Cardiac fibroblast (primary cell): ENCODE measurements at places on chromosomes 3 and 15.
A peak's percentile ranks its signal among the peaks of the same experiment; 100 is the strongest.

DNA sequence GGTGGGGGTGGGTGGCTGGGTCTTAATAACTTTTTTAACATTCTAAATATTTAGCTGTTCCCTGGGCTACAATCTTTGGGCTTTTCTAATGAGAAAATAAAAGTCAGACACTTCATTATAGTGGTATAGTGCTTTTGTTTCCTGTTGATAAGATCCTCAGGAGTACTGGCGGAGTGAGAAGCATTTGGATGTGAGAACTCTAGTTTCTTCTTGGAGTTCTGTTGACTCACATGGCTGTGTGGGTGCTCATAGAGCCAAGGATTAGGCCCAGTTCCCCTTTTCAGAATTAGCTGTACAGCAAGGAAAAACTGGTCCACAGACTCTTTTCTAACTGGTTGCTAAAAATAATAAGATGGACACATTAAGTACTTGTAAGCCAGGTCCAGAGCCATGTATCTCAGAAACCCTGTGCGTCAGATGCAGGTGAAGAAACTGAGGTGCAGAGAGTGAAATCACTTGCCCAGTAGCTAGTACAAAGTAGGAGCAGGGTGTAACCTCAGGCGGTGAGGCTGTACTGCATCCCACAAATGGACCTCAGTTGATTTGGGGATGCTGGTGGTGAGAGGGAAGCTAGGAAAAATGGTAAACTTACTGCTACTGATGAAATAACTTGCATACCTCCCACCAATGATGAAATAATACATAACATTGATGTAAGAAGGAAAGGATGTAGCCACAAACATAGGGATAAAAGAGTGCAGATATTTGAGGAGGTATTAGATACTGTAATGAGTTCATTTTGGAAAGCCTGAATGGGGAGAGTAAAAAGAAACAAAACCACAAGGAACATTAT is 2.3 kb downstream of the ITPR1 start:
- DNase-seq = peak; percentile 46

GRCh38 chr3:170367797-170368196 is 10.3 kb downstream of the SKIL start:
- no peak for DNase-seq

- DNase-seq = no peak
Measured at GRCh38 chr3:186124592-186124991, 15.7 kb upstream of the ETV5 start.

DNA sequence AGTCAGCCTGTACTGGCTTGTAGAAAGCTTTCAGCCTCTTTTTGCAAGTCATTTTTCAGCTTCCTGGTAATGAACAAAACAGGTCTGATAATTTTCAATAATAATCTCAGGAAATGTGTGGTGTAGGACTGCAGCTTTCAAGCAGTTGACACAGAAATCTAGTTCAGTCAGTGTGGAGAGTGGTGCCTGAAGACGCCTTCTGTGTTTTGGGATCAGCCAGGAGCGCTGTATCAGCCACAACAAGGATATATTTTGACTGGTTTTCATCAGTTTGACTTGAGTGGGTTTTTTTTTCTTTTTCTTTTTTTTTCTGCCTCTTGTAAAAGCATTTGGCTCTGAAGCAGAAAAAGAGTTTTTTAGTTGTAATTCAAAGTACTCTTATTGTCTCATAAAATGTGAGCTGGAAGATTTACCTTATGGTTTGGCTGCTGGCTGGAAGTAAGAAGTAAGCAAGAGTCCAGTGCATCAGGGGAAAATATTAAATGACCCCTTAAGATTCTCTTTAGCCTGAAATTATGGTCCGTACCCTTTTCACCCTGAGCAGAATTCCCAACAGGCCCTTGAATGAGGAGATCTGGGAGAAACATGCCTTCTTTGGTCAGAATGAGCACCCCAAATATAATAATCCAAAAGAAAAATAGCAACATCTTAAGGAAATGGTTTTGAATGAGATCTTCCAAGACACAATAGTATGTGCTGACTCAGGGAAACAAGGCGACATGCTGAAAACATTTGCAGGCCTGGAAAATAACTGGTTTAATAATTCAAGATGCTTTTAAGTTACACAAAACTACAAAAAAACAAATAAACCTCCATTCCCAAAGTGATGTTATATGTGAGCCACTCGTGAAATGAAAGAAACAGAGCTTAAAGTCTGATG is 332.7 kb upstream of the ADAMTS9 start:
- DNase-seq = no peak

DNA sequence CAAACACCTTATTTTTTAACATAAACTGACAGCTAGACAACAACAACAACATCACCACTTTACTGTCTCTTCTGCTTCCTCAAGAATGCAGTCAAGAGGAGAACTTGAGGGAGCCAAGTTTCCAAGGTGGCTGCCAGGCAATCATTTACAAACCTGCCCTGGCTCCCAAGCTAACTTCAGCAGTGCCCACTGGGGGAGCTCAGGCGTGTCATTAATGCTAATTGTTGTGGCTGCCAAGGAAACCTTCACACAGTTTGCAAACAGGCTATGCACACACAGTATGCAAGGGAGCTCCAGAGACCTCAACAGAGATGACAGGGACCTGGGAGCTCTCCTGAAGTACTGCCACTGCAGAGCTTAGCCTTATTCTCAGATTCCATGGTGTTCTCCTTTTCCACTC is 2.1 kb downstream of the DZIP1L start:
- DNase-seq = no peak

DNA sequence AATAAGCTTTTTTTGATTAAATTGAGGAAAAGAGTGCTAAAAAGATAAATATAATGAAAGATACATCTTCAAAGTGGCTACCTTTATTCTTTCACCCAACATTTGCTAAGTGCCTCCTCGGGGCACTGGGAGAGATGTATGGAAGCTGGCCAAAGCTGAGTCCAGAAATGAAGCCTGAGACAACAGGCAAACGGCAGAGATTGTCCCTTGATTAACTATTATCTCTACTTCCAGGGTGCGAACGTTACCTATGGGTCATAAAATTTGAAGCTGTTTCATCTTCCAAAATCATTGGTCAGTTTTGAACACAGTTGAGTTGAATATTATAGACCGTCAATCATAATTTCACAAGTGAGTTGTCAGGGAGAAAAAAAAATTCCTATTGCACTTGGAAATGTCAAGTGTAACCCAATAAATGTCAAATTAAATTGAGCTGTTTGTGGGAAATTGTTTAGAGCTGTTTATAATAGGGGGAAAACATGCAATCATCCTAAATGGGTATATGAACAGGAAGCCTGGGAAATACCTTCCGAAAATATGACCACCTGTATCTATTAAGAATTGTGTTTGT is 73.9 kb downstream of the SUCLG2 start:
- no peak for DNase-seq

DNA sequence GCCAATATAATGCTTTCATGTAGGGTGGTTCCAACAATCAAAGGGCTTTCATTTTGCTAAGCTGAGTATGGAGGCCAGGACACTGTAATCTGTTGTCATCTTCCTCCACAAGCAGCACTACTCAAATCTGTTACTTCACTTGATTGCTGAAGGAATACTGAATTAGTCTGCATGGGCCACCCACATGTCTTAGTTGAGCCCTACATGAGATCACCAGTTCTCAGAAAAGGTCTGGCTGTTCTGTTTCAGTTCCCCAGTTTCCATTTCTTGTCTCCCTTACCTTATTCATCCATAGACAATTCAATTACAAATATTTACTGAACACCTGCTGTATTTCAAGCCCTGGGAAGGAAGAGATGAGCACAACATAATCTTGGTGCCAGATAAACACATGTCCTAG is 119.2 kb downstream of the FHIT start:
- no peak for DNase-seq

DNA sequence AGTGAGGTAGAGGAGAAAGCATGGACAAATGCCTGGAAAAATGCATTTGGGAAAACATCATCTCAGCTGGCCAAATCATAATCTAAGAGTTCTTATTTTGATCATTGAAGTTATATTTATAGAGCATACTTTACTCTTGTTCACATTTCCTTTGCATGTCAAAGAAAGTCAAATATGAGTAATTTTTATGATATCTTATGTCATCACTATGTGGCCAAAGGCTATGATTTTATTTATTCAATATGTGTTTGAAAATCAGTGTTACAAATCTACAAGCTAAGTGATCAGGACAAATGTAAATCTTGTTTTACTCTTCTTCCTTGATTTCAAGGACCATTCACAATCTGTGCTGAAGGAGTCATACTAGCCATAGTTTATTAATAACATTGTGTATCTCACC is 237.2 kb upstream of the DPH6 start:
- no peak for DNase-seq

DNA sequence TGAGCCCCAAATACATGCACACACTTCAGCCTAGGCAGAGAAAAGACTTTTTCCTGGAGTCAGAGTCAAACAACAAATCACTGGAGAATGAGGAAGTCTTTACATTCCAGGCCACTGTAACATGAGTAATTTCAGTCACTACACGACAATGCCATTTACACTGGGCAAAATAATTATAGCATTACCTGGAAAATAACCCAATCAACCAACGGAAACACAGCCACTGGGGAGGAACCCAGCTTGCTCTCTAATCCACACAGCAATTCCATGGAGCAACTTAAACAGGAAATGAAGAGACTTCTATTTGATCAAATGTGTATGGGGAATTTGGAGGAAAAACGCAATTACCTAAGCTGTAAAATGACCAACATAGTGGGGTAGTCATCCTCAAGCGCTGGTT is 15.2 kb downstream of the FSTL1 start:
- peak; percentile 82 for DNase-seq

GRCh38 chr3:174310475-174310983 is 548.6 kb upstream of the NAALADL2 start:
- DNase-seq = no peak

DNA sequence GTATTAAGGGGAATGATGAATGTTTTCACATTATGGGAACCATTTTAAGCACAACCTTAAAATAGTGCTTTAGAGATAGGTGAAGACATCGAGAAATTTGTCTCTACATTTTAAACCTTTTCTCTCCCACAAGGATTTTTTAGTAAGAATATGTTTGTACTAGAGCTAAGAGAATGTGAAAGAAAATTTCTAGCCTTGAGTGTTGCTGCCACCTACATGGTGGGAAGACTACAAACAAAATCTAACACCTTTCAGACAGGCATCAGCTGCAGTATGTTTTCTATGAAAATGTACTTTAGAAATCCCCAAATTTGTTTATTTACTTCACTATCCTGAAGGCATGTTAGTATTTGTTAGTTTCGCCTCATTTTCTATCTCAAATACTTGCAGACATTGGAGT is 247.4 kb downstream of the WDR72 start:
- DNase-seq = no peak

DNA sequence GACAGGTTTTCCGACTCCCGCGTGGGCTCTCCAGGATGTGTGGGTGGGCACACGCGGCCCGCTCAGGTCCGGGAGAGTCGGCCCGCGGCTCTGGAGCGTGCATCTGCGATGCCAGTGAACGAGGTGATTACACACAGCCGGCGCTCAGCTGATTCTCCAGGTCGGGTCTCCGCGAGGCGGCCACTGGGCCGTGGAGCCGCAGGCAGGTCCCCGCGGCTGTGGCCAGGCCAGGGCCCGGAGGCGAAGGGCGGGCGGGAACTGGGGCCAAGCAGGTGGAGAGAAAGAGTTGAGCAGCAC is 13.2 kb downstream of the PAK6 start:
- no peak for DNase-seq

- DNase-seq = no peak
Measured at GRCh38 chr3:100584101-100584660, 25.2 kb upstream of the ADGRG7 start.

- no peak for DNase-seq
Measured at GRCh38 chr15:66713843-66714508, 11.9 kb downstream of the SMAD6 start.

DNA sequence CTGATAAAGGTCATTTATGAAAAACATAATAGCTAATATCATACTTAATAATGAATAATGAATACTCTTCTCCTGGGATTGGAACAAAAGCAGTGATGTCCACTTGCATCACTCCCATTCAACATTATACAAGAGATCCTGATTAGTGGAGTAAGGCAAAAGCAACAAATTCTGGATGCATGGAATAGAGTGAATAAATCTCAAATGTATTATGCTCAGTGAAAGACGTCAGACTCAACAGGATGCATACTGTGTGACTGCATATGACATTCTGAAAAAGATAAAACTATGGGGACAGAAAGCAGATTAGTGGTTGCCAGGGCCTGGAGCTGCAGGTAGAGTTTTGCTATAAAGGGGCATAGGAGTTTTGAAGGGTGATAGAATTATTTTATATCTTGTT is 77.6 kb upstream of the ZBTB20 start:
- no peak for DNase-seq

GRCh38 chr3:33438284-33438668 is 1.9 kb downstream of the UBP1 start:
- peak; percentile 60 for DNase-seq

DNA sequence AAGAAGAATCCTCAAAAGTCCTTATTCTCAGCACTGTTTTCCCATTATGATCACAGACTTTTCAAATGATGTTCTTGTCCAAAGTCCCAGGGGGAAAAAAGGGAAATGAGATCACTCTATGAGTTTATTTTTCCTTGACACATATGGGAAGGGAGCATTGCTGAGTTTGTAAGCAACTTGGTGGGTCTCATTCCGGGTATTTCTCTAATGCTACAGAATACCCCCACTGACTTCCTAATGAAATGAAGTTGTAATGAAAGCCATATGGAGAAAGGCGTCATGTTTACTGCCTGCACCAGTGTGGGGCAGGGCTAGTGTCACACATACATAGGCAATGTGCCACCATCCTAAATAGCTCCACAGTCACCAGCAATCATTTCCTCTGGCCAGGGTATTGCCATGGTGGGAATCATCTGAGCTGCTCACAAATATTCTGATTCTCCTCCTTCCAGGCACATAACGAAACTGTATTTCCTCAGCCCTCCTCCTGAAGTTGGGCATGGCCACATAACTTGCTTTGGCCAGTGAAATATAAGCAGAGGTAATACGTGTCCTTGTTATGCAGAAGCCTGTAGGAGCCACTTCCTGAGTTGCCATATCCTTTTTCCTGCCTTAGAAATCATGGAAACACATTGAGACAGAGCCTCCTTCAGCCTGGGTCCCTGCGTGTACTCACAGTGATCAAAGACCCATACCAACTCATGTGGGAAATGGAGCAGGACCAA is 41.0 kb upstream of the C15orf61 start:
- peak; percentile 67 for DNase-seq

DNA sequence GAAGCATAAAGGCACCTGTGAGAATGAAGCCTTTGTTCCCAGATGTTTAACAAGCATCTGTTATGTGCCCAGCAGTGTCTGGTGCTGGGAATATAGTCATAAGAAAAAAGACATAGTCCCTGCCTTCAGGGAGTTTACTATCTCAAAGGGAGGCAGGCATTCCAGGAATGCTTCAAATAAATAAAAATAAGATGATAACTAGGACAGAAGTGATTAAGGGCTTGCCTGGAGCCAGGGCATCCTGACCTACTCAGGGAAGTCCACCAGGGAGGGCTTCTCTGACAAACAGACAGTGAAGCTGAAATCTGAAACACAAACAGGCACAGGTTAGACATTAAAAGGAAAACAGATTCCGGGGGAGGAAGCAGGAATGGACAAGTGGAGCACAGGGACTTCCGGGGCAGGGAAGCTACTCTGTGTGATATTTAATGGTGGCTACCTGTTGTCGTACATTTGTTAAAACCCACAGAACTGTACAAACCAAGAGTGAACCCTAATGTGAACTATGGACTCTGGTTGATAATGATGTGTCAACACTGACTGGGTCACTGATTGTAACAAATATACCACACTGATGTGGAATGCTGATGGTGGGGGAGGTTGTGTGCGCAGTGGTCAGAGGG is 53.3 kb downstream of the ITGB5 start:
- no peak for DNase-seq
